ENCODE measurements at places on chromosomes 1 and 21. TPM values are rescaled to one million over a fixed set of nuclear protein-coding genes. Genes with fewer than 3 reads are reported as not detected.

The SH2D5 gene
- total RNA-seq = 0.12 TPM

The TRNAU1AP gene
- total RNA-seq = 57.3 TPM

The CITED4 gene
- total RNA-seq = 1.9 TPM

The MAEL gene
- total RNA-seq = 0.19 TPM

The FAM89A gene
- total RNA-seq = 15.1 TPM

The HAO2 gene
- total RNA-seq = not detected

DNA sequence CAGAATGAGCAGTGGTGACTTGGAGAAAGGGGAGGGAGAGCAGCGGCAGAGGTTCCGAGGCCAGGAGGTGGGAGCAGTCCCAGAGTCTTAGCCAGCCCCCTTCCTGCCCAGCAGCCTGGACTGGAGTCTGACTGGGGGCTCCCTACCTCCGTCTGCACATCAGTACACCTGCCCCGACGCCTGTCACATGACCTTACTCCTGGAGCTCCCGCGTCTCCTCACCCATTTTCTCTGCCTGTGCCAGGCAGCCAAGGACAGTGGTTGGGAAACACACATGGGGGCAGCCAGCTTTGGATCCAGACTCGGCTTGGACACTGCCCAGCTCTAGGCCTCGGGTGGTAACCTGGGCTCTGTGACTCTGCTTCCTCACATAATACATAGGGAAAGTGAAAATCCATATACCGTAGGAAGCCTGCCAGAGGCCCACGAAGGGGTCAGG lies 16.9 kb downstream of the ACTRT2 start:
- H3K4me3 ChIP-seq = no peak overlapping the region
- H3K27ac ChIP-seq = no peak overlapping the region
- H3K36me3 ChIP-seq = no peaks in the 10 kb centered on the region
- DNase-seq = no peak
- H3K27me3 ChIP-seq = no peaks in the 10 kb centered on the region
- peaks cover 8% of the 10 kb centered on the region for H3K4me1 ChIP-seq

DNA sequence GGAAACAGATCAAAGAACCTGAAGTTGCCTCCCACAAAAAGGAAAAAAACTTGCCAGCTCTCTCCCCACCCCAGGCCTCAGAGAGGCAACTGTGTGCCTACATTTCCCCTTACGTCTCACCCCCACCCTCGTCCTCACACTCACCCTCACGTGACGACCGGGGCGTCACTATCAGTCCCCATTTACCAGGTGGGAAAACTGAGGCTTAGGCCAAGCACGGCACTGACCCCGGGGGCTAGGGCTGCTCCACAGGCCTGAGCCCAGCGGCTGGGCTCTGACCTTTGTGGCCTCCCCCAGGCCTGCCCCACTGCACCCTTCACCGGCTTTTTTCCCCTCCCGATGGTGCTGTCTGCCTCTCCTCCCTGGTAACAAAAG lies 51.5 kb upstream of the RUNX3 start:
- DNase-seq = peak; percentile 58
- peaks cover 2% of the 10 kb centered on the region for H3K36me3 ChIP-seq
- H3K4me1 ChIP-seq = peaks cover 78% of the 10 kb centered on the region
- no peaks in the 10 kb centered on the region for H3K27me3 ChIP-seq

DNA sequence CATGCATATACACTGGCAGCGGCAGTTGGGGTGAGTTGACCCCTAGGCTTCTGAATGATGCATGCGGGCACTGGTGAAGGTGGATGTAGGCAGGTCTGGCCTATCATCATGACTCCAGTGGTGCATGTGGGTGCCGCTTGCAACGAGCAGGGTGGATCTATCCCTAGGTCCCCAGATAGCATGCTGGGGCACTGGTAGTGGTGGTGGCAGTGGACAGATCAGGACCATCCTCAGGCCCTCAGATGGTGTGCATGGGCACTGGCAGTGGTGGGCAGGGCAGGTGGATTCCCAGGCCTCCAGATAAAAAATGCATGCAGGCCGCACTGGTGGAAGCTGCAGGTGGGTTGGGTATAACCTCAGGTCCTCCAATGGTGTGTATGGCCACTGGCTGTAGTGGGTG lies 52.4 kb downstream of the CATSPERE start:
- no peak for DNase-seq
- no peak overlapping the region for H3K27ac ChIP-seq
- H3K4me3 ChIP-seq = no peak overlapping the region
- H3K4me1 ChIP-seq = no peaks in the 10 kb centered on the region
- H3K36me3 ChIP-seq = peaks cover 14% of the 10 kb centered on the region

DNA sequence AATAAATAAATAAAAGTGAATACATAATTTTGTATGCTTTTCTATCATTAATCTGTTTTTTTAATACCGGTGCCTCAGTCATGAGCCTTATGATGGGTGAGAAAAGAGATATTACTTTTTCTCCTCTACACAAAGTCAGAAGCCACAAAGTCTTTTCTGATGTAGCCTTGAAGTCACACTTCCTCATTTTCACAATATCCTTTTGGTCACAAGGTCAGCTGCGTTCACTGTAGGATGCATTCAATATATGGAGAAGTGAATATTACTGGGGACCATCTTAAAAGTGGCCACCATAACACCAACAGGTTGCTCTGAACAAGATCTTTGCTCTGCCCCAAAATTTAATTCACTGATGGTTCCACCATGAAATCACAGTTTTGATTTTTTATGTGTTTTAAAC lies 83.3 kb upstream of the TNR start:
- H3K27me3 ChIP-seq = peaks cover 11% of the 10 kb centered on the region
- H3K4me1 ChIP-seq = no peaks in the 10 kb centered on the region
- no peaks in the 10 kb centered on the region for H3K36me3 ChIP-seq
- DNase-seq = no peak
- H3K27ac ChIP-seq = no peak overlapping the region

DNA sequence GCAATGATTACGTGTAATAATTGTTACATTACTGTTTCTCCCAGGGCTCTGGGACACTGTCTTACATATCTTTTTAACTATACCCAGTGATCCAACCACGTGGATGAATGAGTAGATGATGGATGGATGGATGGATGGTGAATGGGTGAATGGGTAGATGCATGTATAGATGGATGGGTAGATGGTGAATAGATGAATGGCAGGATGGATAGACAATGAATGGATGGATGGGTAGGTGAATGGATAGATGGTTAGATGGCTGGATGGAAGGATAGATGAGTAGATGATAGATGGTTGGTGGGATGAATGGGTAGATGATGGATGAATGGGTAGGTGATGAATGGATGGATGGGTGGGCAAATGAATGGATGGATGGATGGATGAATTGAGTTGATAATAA lies 135.9 kb downstream of the HUNK start:
- H3K4me3 ChIP-seq = no peak overlapping the region
- no peaks in the 10 kb centered on the region for H3K4me1 ChIP-seq
- H3K27ac ChIP-seq = no peak overlapping the region

GRCh38 chr1:9846611-9847171 lies 22.9 kb upstream of the CLSTN1 start:
- DNase-seq = no peak
- H3K4me3 ChIP-seq = no peak overlapping the region
- H3K36me3 ChIP-seq = no peaks in the 10 kb centered on the region
- no peaks in the 10 kb centered on the region for H3K27me3 ChIP-seq
- no peak overlapping the region for H3K27ac ChIP-seq

DNA sequence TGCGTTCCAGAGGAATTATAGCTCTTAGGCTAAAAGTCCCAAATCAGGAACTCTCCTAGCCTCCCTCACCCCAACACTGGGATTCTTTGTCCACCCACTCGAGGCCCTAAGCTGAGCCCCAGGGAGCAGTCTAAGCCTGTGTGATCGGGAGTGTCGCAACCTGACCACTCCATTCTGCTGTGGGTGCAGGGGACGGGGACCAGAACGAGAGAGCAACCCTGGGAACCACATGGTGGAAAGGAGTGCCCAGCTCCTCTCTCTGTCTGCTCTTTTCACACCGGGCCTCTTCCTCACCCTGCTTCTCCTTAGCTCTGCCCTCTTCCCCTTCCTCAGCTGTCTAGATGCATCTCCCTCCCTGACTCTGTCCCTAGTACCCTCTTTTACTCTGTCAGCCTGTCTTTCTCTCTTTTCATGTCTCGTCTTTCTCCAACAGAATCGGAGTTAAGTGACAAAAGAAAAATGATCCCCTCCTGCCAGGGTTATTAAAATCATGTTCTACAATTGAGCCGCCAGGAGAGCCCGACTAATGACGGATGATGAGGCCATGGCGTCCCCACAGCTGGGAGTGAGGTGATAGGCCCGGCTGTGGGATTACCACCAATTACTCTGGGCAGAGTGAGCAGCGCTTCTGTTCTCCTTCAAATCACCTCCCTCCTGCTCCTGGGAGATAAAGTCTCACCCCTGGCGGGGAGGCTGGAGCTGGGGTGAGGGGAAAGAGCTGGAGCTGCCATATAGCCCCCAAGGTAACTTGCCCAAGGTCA lies 34.5 kb upstream of the CSF3R start:
- no peak overlapping the region for H3K27ac ChIP-seq
- H3K4me1 ChIP-seq = no peaks in the 10 kb centered on the region
- H3K4me3 ChIP-seq = no peak overlapping the region
- no peaks in the 10 kb centered on the region for H3K27me3 ChIP-seq
- no peaks in the 10 kb centered on the region for H3K36me3 ChIP-seq
- no peak for DNase-seq

- DNase-seq = no peak
- H3K4me3 ChIP-seq = no peak overlapping the region
- H3K36me3 ChIP-seq = no peaks in the 10 kb centered on the region
- peaks cover 8% of the 10 kb centered on the region for H3K27me3 ChIP-seq
Observed at GRCh38 chr1:18261891-18262290, 154.3 kb downstream of the IGSF21 start.

DNA sequence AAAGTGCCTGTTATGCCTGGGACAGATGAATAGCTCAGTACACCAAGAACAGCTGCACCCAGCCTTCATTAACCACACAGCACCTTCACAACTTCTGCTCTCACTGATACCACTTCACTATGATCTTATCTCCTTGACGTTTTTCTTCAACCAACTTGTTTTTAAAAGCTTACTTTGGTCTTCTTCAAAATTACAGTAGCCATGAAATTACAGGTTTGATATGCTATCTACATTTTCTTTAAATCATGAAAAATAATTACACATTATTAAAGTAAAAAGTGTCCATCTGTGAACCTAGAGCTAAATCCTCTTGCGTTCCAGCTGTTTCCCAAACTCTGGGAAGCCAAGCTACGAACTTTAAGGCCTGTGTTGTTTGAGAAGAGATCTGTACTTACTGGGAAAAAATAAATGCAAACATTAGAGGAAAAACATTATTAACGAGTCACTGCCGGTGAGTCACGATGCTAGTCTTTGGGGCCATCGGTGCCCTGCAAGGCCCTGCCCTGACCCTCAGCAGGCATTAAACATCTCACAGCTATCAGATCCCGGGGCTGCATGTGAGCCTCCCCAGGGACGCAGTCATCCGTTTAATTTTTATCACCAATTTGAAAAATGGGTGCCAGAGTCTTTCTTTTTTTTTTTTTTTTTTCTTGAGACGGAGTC lies 56.3 kb upstream of the GPR153 start:
- no peak overlapping the region for H3K27ac ChIP-seq
- no peak overlapping the region for H3K4me3 ChIP-seq
- H3K36me3 ChIP-seq = peaks cover 2% of the 10 kb centered on the region
- no peaks in the 10 kb centered on the region for H3K4me1 ChIP-seq
- DNase-seq = no peak

- peaks cover 8% of the 10 kb centered on the region for H3K27me3 ChIP-seq
- no peak for DNase-seq
- no peaks in the 10 kb centered on the region for H3K4me1 ChIP-seq
- no peak overlapping the region for H3K27ac ChIP-seq
Observed at GRCh38 chr1:7257225-7257624, 472.0 kb downstream of the CAMTA1 start.

DNA sequence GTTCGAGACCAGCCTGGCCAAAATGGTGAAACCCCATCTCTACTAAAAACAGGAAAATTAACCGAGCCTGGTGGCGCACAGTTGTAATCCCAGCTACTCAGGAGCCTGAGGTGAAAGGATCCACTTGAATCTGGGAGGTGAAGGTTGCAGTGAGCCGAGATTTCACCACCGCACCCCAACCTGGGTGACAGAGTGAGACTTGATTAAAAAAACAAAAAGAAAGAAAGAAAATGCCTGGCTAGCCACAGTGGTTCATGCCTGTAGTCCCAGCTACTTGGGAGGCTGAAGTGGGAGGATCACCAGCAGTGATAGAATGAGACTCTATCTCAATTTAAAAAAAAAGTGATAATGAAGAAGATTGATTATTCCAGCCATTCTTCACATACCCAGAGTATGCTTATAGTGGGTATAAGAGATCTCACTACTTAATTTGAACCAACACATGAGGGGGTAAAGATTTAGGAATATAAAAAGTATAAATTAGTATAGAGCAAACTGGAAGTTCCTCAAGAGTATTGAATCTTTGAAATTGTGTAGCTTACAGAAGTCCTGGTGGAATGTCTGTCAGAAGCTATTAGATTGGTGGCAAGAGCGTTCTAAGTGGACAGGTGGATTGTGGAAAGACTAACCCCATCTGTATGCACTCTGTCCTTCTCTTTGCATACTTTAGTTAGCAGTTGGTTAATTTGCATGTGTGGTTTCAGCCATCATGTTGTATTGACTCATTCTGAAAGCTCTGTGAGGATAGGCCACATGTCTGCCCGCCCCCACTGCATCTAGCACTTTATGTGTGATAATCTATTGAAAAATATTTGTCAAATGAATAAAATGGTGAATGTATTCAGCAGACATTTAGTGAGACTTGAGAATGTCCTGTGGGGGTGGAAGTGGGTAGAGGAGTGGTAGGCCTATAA lies 25.0 kb downstream of the RLF start:
- peak; percentile 75 for DNase-seq
- peaks cover 45% of the 10 kb centered on the region for H3K4me1 ChIP-seq
- peak overlapping the region; percentile 46 for H3K4me3 ChIP-seq
- H3K27ac ChIP-seq = peak overlapping the region; percentile 56

GRCh38 chr1:88890131-88890530 lies 1.2 kb downstream of the GTF2B start:
- H3K36me3 ChIP-seq = peaks cover 11% of the 10 kb centered on the region
- peaks cover 41% of the 10 kb centered on the region for H3K4me1 ChIP-seq
- H3K27ac ChIP-seq = peak overlapping the region; percentile 84
- H3K4me3 ChIP-seq = peak overlapping the region; percentile 81

DNA sequence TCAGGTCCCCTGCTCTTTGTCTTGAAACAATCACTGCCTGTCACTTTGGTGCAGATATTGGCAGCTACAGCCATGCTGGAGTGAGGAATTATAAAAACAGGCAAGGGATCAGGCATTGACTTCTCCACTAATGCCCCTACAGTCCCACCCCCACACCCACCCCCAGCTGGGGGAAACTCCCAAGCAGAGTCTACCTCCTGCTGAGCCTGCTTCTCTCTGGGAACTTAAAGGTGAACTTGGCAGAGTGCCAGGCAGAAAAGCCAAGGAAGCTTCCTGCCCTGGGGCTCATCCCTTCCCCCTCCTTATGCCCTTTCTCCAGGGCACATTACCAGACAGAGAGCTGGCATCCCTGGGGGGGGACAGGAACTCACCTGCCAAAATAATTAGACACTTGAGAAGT lies 6.7 kb downstream of the NCMAP start:
- no peaks in the 10 kb centered on the region for H3K36me3 ChIP-seq
- peaks cover 3% of the 10 kb centered on the region for H3K27me3 ChIP-seq
- DNase-seq = no peak
